NCI-H2029 treated with DMSO at 0.1 percent for 48 hours (cell line): ENCODE measurements at places on chromosomes 4 and X.

- DNase-seq = no peak
Measured at GRCh38 chr4:2069161-2069971, 10.2 kb downstream of the NAT8L start.

DNA sequence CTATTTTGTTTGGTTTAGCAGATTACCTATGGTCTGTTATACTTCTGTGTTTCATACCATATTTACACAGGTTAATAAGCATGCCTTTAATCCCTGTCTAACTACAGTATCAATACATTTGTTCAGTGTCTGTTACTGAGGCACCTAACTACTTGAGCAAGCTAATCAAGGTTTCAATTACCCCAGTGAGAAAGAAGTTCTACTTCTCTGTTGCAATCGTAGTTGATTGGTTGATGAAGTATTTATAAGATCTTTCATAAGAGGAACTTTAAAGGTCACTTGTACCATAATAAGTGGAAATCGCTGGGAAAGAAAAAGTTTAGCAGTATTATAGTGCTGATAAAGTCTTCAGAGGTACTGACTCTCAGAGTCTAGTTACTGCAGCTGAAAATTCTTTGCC is 490.6 kb downstream of the RPA4 start:
- DNase-seq = no peak

- DNase-seq = no peak
Measured at GRCh38 chr4:74473155-74473811, 28.3 kb downstream of the AREG start.

- DNase-seq = no peak
Measured at GRCh38 chr4:86717651-86718050, 123.5 kb downstream of the PTPN13 start.

DNA sequence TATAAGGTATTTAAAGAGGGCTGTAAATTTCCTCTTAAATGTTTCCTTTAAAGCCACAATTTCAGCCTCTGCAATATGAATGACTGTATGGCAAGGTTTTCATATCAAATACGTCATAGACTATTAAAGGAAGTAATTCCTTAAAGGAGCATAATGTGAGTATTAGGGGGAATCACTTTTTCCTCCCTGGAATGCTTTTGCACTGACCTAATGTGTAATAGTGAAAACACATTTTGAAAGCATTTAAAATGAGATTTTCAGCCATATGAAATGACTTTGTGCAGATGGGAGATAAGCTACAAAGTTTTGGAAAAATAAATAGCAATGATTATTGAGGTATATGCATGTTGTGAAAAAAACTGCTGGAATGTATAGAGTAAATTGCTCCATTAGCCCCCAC is 17.6 kb downstream of the SLIT2 start:
- no peak for DNase-seq

GRCh38 chr4:155632310-155632840 is 34.3 kb upstream of the GUCY1A1 start:
- no peak for DNase-seq
